Activated CD4-positive, alpha-beta T cell treated with anti-CD3 and anti-CD28 coated beads, Interleukin-10, Interleukin-2, amounts not matched to agents 100 ng/mL and 50 ng/mL, durations not matched to agents 16 hours and 8 hours (primary cell): ENCODE measurements at places on chromosomes 3 and 15.

GRCh38 chr3:64242435-64242834 is 17.2 kb upstream of the PRICKLE2 start:
- no peak for DNase-seq

- no peak for DNase-seq
These were observed 32.8 kb downstream of the COPS2 start for GRCh38 chr15:49122541-49123062.

DNA sequence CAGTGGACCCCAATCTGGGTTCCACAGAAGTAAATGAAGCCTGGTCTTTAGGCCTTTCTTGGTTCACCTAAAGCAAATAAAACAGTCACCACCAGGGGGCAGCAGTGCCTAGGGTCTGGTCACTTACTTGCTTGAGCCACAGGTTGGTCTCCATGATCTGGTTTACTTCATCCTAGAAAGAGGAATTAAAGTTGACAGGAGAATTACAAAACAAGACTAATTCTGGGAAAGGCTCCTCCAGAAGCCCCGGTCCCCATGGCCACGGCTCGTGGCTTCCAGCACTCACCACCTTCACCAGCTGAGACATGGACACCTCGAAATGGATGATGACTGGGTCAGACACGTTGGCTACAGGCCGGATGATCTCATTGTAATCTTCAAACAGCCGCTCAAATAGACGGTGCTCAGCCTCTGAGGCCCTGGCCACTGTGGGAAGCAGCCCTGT is 2.3 kb downstream of the CHRNA3 start:
- peak; percentile 83 for DNase-seq

DNA sequence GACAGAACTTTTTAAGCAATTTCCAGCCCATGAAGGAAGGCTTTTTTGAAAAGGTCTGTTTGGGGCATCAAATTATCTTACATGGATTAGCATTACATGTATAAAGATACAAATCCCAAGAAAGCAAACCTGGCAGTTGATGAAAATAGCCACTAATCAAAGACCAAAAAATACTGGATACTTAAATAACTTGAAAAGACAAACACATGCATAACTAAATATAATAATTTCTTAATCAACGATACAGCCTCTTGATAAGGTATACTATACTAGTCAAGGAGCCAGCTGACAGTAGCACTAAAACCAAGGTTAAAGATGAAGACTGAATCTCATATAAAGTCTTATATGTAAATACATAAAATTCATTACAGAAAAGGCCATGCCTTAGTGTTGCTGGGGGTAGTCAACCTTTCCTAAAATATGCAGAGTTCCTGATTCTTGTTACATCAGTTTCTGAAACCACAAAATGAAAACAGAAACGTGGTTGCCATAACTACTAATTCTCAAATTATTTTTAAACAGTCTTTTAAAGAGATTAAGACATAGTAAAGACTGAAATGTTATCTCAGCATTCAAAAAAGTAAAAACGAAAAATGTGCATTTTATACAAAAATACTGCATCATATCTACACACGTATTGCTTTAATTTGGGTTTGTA is 2.0 kb downstream of the ANKRD28 start:
- DNase-seq = peak; percentile 67

DNA sequence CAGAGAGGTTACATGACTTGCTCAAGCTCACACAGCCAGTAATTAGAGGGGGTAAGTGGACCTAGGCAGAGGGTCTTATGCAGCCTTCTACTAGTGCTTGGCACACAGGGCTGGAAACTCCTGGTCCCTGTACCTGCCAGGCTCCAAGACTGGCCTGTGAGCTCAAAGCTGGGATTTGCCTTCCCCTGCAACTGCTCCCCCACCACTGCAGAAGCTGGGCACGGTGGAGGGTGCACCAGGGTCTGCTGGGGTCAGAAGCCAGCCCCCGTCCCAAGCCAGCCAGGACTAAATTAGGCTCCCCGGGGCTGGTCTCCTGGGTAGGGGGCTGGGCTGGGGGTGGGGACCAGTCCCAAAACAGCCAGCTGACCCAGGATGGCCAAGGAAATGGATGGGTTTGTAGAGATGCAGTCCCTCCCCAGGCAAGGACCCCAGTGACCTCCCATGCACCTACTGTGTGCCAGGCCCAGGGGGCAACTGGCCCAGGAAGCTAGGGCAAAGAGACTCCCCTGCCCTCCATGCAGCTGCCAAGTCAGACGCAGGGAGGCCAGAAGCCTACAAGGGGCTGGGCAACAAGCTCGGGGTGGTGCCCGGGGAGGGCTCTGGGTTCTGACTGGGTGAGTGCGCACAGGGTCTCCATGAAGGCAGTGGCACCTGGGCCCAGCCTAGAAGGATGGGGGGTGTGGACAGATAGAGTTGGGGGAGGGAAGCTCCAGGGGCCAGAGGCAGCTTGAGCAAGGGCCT is 51.8 kb upstream of the LINGO1 start:
- DNase-seq = no peak

DNA sequence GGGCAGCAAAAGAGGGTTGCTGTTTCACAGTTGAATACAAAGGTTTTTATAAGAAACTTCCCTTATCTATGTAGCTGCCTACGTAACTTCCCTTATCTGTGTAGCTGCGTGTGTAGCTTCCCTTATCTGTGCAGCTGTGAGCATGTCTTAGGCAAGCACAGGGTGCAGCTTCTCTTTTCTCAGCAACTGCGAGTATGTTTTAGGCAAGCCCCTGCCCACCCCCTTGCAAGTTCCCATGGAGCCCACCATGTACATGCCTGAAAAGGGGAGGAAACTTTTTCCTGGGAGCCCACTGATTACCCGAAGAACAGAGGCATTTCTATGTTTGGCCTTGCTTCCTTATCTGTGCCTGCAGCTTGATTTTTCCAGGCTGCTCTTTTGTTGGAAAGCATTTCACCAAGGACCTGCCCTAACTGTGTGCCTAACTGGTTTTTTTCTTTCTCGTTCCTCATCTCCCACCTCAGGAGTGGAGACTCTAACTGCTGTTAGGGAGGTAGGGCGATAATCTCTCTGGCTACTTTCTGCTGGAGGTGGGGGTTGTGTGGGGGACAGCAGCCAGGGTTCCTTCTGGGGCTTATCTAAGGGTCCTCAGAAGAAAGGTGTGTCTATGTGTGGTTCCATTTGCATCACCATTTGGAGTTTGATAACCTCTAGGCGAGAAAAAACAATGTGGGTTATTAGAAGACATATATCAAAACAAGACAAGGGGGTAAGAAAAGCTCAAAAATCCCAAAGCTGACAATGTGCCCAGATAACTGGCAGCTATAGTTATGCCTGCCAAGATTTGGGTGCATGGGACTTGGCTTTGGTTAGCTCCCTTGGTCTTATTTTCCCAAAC is 26.0 kb downstream of the SORD start:
- DNase-seq = no peak

DNA sequence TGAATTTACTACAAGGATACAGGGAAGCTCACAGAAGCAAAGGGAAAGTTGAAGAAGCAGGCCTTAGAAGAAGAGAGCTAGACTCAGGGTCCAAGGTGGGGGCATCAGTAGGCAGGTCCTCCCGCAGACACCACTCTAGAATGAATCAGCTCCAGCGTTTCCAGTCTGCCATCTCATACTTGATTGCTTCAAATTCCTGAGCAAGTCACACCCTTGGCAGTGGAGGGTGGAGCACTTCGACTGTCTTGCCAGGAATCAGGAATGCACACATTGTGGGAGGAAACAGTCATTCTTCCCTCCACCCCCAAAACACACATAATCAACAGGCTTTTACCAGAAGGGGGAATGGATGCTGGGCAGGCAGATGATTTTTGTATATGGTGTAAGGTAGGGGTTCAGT is 78.5 kb downstream of the CHCHD6 start:
- no peak for DNase-seq

- DNase-seq = peak; percentile 74
These were observed 8.5 kb upstream of the ILDR1 start for GRCh38 chr3:122030381-122031122.

- peak; percentile 44 for DNase-seq
These were observed 59.7 kb downstream of the SEMA3G start for GRCh38 chr3:52385157-52385556.

- no peak for DNase-seq
These were observed 163.1 kb downstream of the IL1RAP start for GRCh38 chr3:190677001-190677400.

GRCh38 chr3:74434406-74434805 is 180.1 kb downstream of the CNTN3 start:
- no peak for DNase-seq

DNA sequence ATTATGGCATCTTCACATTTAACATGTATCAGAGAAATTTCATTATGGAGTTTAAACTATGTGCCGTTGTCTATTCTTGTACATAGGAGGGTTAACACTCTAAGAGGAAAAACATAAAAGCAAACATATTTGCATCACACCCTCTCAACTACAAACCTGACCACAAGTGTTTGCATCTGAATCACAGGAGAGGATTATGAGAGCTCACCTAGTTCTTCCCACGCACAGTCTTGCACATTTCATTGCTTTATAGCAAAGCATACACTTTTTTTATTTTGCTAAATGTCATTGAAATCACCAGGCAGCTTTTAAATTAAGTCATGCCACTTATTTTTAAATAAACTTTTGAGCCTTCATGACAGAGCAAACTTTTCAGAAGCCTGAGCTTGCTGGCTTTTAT is 12.5 kb downstream of the TRAT1 start:
- DNase-seq = peak; percentile 90

- DNase-seq = peak; percentile 88
These were observed 2.2 kb upstream of the ULK3 start for GRCh38 chr15:74845208-74845568.

DNA sequence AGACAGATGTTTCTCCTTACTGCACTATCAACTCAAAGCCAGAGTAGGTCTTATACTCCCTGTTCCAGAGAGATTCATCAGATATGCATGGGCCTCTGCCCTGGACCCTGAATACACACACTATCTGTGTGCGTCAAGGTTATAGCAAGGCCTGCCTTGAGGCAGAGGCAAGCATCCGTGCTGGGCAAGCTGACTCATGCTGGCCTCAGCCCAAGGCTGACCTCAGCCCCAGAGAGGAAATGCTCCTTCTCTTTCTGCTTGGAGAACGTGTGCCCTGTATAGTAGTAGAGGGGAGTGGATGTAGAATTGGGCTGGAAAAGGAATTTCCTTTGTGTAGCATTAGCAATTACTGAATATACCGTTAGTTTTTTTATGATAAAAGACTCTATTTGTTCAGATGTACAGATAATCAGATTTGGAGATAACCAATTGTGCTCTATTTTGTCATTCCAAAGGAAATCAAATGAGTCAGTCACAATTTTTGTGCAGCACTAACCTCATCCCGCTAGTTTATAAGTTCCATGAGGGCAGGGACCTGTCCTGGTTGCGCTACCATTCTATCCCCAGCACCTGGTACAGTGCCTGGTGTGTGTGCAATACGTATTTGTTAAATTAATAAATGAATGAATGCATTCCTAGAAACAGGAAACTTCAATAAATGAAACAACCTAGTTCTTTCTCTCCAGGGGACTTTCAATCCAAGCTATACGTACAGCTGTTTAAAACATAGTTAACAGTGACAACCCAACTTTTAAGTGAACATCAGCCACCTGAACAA is 13.3 kb upstream of the PAQR9 start:
- no peak for DNase-seq

DNA sequence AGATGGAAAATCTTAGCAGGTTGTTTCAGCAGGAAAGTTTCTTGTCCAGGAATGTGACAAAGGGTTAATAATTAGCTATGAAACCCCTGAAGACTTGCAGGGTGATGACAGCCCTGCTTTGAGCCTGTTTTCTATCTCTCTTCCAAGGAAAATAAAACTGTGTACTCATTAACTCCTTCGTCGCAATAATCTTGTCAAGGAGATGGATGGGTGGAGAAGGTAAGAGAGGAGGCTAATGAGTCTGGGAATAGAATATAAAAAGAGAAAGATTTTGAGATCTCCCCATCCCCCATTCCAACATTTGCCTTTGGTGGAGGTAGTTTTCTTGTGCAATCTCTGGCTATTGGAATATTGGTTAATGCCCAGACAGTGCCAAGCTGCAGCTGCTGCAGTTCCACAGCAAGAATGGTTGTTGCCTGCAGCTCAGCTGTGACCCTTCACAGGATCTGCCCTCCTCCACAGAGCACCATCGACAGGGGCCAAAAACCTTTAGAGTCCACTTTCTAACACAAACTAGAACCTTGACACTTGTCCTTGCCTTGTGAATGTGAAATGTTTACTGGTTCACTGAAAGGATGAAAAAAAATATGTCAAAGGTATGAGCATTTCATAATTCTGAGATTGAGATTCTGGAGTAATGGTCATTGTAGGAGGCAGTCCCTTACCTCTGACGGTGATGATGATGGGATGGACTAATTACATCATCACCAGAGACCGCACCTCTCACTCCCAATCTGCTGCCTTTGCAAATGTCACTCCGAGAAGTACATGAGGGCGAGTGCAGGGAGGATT is 4.2 kb upstream of the LRIG1 start:
- DNase-seq = no peak

DNA sequence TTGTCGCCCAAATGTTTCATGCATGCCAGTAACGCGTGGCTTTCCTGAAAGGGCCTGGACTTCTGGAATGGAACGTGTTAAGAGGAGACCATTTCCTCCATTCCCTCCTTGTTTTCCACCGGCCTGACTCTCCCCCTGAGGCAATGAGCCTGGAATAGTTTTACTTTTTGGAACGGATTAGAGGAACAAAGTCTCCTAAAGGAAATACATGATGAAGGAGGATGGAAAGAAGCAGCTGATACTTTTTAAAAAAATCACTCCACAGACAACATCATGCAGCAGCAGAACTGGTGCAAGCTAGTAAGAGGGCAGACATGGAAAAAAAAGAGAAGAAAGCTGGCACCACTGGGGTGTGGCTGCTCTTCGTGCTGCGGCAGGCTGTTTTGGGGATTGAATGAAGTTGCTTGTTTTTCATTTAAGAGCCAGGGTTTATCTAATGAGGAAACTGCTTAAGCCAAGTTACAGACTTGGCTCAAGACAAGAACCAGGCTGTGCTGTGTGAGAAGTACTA is 3.6 kb upstream of the KBTBD12 start:
- no peak for DNase-seq

DNA sequence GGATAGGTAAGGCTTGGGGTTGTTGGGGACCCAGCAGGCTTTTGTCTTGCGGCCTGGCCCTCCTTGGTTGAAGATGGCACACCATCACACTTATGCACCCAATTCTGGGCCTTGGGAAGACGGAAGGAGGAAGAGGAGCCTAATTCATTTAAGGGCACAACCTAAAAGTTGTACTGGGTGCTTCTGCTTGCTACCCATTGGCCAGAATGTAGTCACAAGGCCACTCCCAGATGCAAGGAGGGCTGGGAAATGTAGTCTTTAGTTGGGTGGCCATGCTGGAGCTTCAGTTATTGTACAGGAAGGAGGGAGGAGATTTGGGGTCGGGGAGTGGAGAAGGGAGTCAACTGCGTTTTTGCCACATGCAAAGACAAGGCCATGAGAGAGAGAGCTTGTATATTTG is 109.2 kb downstream of the TMEM266 start:
- peak; percentile 41 for DNase-seq

- DNase-seq = no peak
These were observed 692.3 kb downstream of the ZPLD1 start for GRCh38 chr3:103127098-103127630.

- DNase-seq = no peak
These were observed 293.5 kb downstream of the KBTBD8 start for GRCh38 chr3:67291287-67292252.
